ENCODE measurements at places on chromosomes 16 and 17.

DNA sequence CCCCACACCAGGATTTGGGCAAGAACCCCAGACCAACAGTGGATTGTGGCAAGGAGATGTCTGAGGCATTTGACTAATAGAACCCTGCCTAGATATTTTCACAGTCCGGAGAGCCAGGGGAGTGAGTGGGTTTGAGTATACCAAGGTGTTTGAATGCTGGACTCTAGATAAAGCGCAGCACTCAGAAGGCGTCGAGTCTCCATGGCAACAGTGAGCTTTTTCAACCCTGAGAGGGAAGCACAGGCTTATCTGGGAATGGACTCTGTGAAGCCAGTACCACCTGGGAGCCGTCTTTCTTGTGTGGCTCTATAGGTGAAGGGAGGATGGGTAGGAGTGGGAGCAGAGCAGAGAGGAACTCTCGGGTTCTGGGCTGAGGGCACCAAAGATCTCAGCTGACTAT is 147.0 kb downstream of the SHISA6 start:
- no peak for DNase-seq

GRCh38 chr16:10206215-10206614 is 24.0 kb upstream of the GRIN2A start:
- no peak for DNase-seq

DNA sequence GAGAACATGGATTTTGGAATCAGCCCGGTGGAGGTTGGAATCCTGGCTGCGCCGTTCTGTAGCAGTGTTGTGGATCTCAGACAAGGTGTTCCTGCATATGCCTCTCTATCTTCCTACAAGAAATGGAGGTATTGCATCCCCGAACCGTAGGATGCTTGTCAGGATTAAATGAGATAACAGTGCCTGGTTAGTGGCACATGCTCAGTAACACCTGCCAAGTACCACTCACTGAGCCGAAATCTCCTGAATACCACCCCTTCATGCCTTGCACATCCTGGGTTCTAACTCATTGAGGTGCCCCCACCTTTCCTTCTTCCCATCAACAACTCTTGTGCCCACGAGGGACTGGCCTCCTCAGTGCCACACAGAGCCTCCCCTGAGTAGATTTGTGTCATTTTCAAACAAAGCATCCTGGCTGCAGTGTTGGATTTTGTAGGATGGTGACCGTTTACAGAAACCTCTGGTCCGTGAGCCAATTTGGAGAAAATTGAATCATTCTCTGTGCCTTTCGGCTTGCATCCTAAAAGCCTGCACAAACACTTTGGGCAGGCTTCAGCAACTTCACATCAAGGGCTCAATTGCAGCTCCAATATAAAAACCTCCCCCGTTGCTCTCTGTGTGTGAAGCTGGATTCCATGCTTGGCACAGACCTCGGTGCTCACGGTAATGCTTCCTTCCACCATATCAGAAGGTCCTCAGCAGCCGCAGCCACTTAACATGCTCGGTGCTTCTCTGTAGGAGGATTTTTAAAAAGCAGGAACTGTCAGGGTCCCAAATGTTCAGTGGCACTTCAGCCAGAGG is 84.2 kb downstream of the WWOX start:
- no peak for DNase-seq

DNA sequence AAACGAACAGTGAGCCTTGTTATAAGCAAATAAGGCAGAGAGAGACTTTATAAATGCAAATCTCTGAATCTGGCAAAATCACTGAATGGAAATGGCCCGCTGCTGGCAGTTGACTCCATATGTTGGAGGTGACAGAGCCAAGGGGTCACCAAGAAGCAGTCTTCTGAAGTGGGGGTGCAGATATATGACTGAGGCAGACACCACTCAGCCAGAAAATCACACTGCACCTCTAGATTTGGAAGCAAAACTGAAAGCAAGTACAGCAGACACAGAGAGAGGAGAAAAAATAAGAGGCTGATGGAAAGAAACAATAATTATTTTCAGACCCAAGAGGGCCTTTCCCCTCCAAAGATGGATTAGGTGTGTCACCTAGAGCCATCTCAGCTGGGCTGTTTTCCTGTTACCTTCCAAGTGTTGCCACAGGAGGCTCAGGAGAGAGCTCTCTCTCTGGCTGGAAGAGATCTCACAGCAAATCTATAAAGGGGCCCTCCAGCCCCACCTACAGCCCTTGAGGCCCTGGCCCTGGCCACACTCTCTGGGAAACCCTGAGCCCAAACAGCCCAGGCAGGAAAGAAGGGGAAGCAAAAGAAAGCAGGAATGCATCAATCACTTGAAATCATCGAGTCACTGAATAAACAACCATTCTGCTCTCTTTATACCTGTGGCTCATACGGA is 585.1 kb upstream of the PSMD7 start:
- no peak for DNase-seq

DNA sequence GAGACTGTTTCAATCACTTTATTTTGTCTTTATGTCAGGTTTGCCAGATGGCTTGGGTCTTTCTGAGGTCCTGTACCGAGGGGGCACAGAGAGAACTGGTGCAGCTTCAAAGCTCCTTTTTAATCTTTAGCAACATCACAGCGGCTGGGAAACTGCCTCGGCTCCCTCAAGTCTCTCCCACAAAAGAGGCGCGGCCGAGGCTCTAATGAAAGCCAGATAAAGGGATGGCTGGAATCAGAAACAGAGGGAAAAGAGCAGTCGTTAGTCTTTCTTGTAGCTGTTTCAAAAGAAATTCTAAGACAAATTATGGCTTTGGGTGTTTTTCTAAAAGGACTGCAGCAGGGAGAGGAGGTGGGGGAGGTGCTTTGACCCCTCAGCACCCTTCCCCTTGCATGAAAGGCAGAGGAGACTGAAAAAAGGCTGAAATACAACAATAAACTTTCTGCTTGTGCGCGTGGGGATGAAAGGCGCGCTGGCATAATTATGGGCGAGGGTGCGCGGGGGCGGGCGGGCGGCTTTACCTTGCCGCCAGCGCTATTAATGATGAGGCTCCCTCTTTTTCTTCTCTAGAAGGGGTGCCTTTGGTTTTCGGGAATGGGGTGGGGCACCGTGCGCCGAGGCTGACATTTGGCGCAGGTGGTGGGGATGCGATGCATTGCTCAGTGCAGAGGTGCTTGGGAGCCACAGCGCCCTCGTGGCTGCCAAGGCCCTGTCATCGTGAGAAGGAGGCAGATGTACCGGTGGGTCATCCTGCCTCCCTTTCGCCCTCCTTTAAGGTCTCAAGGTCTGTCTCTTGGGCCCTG is 22.3 kb upstream of the BRD7 start:
- no peak for DNase-seq

DNA sequence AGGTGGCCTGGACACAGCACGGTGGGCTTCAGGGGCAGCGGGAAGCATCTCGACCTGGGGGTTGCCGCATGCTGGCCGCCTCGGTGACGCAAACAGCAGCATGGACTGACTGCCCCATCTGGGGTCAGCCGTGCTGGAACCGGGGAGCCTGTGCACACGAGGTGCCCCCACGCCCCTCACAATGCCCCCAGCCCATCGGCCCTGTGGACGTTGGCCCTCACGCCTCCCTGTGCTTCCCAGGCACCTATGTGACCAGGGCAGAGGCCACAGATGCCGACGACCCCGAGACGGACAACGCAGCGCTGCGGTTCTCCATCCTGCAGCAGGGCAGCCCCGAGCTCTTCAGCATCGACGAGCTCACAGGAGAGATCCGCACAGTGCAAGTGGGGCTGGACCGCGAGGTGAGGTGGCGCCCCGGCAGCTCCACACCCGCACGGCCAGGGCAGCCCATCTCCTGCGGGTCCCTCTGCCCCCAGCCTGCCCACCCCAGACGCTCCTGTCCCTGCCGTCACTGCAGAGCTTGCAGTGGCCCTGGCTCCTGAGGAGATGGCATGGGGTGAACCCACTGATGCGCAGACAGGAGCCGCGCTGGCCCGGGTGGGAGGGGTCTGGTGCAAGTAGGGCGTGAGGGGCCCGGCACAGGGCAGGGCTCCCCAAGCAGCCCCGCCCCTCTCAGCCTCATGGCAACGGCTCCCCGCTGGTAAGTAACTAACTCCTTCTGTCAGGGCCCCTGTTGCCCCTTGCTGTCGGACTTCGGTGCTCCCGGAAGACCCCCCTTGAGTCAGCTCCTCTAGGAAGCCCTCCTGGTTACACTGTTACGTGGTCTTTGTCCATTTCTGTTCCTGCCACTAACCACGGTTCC is 13.6 kb downstream of the CDH15 start:
- DNase-seq, result no peak

- no peak for DNase-seq
Measured at GRCh38 chr17:61097781-61098180, 301.9 kb upstream of the TBX2 start.

GRCh38 chr16:58018803-58019202 is 6.8 kb upstream of the MMP15 start:
- no peak for DNase-seq

- DNase-seq, result no peak
Measured at GRCh38 chr17:8867361-8867981, at the start of gene PIK3R6. Gene PIK3R6 (minus strand): TSS chr17:8867674. CDS start chr17:8849794, 17,880 bp downstream.

DNA sequence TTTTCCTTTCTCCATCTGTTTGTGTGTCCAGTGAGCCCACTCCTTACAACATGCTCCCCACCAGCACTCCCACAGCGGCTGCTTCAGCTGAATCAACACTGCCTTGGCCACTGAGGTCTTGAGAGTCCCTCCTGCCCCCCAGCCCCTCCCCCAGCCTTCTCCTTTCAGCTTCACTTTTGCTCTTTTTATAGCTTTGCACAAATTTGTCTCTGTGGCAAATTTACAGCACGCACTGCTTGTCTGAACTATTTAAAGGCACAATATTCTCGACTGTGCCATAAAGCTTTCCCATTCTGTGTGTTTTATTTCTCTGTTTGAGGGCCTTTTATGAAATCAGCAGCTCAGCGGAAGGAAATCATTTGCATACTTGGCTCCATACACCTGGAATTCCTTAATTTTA is 579.3 kb downstream of the TOX3 start:
- DNase-seq, result no peak

DNA sequence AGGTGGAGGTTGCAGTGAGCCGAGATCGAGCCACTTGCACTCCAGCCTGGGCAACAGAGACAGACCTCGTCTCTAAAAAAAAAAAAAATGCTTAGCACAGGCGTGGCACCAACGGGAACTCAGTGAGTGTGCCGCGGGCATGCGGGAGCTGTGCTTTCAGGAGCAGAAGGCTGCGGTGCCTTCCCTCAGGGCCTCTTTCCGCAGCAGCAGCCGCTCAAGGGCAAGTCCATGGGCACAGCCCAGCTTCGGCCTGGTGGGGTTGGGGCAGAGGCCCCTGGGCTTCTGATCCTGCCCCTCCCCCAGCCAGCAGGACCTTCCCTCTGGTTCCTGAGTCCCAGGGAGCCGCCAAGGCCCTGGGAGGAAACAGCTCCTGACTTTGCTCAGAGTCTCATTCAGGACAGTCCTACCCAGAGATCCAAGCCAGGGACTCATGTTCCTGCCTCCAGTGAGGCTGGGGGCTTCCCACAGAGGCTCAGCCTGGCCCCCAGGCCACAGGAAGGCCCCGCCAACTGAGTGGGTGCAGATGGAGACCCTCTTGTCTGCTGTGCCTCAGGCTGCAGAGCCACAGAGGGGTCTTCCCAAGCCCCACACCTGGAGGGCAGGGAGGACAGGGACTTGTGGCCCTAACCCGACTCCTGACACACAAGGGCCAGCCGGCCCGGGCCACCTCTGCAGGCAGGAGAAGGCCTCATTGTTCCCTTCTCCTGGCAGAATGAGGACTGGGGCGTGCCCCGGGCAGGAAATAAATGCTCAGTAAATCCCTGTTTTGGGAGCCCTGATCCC is 3.3 kb upstream of the ZG16B start:
- DNase-seq, result no peak

DNA sequence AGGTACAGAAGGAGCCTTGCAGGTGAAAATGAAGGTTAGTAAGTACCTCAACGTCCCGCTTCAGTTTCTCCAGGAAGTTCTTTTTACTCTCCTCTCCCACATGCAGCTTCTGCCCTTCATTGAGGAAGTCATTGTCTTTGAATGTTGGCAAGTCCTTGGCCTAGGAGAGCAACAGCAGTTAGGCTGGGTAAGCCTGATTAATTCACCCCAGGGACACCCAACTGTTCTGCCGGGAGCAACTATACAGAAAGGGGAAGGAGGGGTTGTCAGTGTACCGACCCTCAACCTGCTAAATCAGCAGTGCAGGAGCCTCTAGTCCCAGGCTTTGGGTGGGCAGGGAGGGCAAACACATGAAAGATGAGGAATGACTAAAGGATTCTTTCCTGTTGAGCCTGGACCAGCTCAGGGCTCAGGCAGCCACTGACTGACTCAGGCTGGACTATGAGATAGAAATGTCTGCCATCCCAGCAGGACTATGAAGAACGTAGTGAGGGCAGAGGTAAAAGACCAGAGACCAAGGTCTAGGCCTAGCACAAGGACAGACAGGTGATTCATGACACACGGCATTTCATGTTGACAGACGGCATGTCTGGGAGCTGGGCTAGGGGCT is 21.6 kb downstream of the PIP4K2B start:
- no peak for DNase-seq

DNA sequence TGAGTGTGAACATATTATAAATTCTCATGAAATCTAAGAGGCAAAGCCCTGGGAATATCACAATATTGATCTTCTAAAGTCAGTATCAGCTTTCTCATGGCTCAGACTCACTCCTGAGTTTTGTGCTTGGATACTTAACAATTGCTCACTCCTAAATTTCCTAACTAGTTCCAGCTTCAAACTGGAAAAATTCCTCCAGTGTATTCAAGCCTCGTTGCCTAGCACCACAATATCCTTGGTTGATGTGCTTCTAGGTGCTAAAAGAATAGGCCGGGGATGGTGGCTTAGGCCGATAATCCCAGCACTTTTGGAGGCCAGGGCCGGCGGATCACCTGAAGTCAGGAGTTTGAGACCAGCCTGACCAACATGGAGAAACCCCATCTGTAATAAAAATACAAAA is 62.5 kb downstream of the XYLT1 start:
- DNase-seq, result no peak

DNA sequence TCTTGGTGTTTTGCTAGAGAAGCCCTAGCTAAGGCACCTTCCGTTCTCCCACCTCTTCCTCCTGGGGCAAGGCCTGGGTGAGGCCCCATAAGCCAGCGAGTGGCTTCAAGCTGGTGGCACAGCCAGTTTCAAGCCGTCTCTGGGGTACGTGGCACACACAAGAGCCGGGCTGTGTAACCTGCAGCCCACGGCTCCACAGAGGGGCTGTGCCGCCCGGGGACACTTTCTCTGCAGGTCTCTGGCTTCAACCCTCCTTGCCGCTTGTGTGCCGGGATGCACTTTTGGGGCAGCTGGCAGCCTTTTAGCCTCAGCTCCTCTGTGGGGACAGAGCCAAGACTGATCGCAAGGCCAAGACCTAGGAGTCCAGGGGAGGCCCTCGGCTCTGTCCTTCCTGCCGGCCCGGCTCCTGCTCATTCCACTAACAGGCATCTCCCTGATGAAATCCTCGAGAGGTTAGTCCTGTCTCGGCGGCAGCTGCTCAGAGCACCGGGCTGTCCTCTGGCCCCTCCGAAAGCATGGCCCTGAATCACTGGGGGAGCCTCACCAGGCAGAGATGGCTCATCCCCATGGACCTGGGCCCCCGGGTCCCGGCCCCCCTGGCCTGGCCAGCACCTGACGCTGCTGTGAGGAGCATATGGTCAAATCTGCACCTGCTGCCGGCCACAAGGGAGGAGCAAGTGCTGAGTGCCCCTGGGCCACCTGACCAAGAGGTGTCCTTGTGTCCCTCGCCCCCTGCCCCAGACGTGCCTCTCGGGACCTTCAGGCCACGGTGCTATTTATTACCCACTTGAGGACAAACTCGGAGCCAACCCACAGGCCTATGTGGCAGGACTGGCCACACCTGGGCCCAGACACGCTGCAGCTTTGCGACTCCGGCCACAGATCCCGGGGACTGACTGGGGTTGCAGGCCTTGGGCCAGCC is 98.5 kb downstream of the METRNL start:
- peak; percentile 2 for DNase-seq

- no peak for DNase-seq
Measured at GRCh38 chr17:47200325-47200664, 8.9 kb upstream of the MYL4 start.
